ENCODE measurements at places on chromosomes 7 and 10.

DNA sequence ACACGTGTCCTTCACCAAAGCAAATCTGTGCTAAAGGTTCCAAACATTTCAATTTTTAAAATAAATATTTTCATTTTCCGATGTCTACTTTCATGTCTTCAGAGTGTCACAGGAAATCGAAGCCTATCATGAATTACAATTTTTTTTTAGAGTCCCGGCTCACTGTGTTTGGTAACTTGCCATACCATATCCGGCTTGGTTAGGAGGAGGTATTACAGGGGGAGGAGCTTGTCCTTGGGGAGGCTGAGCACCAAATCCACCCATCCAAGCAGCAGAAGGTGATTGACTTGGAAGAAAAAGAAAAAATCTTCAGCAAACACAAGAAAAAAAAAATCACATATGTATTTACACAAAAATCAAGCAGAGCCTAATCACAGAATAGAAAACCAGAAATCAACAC, 21.3 kb downstream of the TIAL1 start:
- DNase-seq: no peak

GRCh38 chr10:2038036-2038435, 300.7 kb upstream of the ADARB2 start:
- DNase-seq: no peak

DNA sequence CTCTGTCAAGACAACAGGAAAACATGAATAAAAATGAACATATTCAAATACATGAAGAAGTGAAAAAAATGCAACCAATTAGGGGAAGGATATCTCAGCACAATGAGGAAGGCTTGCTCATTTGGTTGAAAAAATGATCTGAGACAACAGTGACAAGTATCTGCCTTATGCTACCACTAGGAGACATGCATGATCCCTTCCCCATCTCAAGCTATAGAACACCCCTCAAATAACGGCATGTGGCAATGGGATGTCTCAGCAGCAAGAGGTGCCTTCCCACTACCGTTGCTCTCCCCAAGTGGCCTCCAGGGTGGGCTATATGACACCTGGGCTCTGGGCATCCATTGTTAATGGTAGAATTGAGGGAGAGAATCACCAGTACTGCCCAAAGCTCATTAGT, 98.1 kb upstream of the RSU1 start:
- no peak for DNase-seq

DNA sequence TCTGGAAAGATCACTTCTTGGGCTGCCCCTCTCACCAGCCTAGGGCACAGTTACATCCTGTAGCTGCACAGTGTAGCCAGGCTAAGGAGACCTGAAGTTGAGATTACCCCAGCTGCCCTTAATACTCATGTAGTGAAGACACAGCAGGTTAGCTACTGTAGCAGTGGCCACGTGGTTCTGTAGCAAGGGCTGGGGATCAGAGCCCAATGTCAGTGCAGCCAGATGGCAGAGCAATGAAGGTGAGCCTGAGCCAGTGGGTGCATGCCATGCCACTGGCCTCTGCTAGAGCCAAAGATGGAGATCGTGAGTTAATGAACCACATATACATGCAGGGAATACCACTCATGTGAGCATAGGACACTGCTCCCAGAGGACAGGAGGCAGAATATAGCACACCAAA, 15.5 kb downstream of the AMPH start:
- DNase-seq: no peak

All from stimulated activated CD8-positive, alpha-beta memory T cell treated with anti-CD3 and anti-CD28 coated beads, Interleukin-2, amount 100 ng/mL, for 1 hour (primary cell).